ENCODE measurements at places on chromosomes 5 and 9.

DNA sequence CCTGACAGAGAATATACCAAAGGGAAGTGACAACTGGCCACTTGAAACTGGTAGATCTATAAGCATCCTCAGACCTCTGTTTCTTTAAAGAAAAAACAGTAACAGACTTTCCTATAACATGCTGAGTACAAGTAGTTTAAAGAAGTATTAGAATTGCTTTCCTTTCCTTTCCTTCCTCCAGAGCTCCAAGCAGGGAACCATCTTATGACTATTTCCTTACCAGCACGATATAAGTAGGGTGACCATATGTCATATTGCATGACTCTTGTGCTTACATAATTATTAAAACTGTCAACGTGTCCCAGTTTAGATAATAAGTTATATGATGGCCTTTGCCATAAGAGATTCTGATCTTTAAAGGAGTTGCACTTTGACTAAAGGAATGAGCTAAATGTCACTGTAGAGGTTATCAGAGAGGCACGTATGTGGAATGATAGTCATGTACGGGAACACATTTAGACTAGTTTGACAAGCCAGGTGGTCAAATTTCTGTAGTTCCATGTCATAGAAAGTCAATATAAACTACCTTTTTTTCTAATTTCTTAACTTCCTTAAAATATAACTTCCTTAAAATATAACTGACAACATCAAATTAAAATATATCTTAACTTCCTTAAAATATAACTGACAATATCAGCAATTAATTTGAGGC, 212.7 kb upstream of the CD180 start:
- DNase-seq, result no peak

GRCh38 chr9:93257808-93258331, 73.9 kb downstream of the WNK2 start:
- DNase-seq, result no peak

DNA sequence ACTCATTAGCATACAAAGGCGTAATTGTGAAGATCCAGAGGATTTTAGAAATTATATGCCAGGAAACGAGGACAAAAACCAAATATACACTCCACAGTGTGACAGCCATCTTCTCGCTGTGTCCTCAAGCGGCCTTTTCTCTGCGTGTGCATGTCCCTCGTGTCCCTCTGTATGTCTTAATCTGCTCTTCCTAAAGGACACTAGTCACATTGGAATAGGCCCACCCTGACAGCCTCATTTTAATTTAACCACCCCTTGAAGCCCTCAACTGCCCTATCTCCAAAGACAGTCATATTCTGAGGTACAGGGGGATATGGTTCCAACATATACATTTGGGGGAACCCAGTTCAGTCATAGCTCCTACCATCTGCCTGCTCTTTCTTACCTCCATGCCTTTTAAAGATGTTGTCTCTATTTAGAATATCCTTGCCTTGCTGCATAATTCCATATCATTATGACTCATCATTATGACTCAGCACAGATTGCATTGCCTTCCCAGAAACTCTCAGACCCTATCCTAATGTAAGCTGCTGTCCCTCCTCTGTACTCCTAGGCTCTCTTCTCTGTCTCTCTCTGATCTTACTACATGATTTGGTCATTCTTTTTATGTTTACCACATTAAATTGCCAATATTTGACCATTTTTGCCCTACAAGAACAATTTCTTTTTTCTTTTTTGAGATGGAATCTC, 210.9 kb downstream of the AOPEP start:
- peak; percentile 89 for DNase-seq

DNA sequence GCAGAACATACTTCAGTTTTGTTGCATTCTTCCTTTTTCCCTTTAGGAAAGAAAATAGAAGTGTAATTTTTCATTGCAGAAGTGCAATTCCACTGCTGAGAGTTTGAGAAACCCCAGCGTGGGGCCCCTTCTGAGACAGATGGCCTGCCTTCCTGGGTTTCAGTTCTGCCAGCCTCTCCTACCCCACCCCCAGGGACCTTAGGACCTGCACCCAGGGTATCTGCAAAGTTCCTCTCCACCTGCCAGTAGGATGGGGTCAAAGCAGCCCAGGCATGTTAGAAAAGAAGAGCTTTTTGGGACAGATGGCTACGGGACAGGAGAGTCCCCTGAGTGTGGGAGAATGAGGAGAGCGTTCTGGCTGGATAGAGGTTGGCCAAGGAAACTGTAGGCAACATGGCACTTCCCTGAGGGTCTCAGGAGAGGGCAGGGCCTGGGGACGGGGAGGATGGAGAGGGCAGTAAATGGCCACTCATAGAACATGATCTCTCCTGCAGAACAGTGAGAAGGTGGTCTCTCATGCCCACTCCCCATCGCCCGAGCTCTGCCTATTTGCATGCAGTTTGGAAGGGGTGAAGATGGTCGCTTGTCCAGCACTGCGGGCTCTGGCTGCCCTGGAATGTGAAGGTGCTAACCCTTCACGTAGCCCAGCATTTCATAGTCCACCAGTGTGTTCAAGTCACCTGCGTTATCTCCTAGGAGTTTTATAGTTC, at the start of gene TIFAB:
TIFAB (minus strand) TSS at position 31 of the 710 bp plus-strand sequence. CDS start 2,412 bp downstream, outside the sequence.
- DNase-seq, result no peak

DNA sequence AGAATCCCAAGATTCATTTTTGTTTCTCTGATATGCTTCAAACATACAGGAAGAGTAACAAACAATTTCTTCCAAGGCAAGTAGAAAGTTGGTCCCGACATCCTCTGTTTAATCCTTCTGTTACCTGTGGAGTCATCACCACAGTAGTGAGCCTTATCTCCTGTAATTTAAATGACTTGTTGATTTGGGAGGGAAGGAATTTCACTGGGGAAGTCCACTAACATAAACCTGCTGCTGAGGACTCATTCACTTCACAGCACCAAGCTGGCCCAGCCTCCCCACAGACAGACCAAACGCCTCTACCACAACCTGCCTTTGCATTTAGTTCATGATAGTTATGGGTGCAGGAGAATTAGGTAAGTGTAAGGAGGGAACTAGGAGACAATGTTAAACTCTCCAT, 63.2 kb downstream of the PRKACG start:
- no peak for DNase-seq

DNA sequence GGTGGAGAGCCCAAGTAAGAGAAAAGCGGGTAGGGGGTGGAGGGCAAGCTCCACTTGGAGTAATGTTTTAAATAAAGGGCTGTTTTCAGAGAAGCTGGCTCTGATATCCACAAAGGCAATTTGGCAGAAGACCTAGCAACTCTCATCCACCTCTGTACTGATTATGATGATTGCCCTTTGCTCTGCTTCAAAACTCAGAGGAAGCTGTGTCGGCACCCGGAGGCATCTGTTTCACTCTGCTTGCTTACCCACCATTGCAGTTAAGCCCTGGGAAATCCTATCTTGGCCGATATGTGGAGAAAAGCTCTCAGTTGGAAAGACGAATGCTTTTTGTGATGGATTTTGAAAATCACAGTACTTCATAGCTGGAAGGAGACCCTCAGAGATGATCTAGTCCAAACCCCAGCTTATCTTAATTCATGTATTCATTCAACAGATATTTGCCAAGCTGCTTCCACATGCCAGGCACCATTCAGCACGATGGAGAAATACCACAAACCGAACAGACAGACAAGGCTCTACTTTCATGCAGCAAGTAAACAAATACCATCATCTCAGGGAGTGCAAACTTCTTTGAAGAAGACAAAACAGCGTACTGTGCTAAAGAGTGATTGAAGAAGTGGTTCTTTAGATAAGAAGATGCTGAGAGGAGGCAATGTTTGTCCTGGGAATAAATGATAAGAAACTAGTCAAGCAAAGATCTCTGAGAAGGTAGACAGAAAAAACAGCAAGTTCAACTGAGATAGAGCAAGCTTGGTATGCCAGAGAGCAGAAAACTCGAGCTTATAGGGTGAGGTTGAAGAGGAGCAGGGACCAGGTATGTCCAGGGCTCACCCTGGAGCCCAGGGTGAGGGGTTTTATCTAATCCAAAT, 140.4 kb upstream of the SPDL1 start:
- DNase-seq, result no peak

- no peak for DNase-seq
Observed at GRCh38 chr5:55634209-55634805, 77.8 kb downstream of the SLC38A9 start.

- no peak for DNase-seq
Observed at GRCh38 chr5:34529581-34530331, 126.4 kb upstream of the RAI14 start.

DNA sequence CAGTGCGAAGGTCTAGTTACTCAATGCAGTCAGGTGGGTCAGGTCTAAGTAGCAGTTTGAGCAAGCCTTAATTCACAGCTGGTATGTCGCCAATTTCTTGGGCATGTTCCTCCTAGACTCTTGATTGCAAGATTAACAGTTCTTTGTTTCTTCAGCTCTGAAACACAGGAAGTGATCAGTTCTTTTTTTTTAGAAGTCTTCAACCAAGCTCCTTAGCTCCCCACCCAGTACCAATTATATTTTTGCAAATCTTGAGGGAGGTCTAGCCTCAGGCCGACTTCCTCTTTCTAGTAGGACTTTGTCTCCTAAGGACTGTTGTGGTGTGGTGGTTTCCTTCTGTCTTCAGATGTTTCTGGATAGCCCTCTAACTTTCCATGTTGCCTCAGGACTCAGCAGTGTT, 2054.2 kb downstream of the MAT2B start:
- DNase-seq, result no peak

DNA sequence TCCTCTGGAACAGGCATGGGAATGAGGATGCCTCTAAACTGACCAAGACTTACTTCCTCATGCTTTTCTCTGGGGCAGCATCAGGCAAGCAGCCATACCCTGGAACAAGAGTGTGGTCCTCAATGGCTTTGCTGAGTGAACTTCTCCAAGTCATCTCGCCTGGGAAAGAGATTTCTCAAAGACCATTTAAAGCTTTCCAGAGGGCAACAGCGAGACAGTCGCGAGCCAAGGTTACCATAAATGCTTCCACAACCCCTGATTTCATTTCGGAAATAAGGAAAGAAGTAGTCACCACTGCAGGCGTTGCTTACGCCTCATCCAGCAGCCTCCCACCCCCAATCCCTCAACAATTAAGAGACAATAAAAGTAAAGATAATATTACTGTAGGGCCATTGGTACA, 1.1 kb upstream of the SNCAIP start:
- no peak for DNase-seq

- DNase-seq, result no peak
Observed at GRCh38 chr5:125152461-125153189, 406.2 kb upstream of the ZNF608 start.

- no peak for DNase-seq
Observed at GRCh38 chr9:105251733-105252404, 7.4 kb downstream of the SLC44A1 start.

GRCh38 chr5:32325616-32326015, 12.9 kb upstream of the MTMR12 start:
- no peak for DNase-seq

- DNase-seq, result no peak
Observed at GRCh38 chr5:93267276-93267675, 313.7 kb downstream of the NR2F1-AS1 start.

Measured in SW480 (cell line).